ENCODE measurements at places on chromosomes 7 and 10. TPM values are rescaled to one million over a fixed set of nuclear protein-coding genes. Genes with fewer than 3 reads are reported as not detected.

GRCh38 chr10:132443605-132443982, 46.6 kb downstream of the PWWP2B start:
- no peak for DNase-seq

GRCh38 chr7:124792002-124792401, 26.4 kb upstream of the GPR37 start:
- DNase-seq, result no peak

DNA sequence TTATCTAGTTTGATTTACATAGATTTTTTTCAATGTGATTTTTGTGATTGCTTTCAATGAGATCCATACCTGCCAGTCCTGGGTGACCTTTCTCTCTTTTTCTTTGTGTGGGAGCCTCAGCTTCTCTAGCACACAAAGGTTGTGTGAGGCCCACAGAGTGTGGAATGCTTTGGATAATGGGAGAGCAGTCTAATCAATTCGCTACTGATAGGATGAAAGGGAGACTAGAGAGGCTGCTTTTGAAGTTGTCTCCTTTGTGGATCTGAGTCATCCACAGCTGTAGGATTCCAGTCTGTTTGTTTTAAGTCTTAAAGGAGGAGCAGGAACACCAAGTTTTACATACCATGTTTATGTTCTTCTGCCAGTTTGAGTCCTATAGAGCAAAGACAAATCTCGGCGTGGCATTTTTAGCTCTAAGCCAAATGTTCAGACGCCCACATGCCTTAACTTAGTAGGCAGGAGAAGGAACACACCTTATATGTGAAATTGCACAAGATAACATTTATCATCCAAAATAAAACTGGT, 330.0 kb downstream of the ARL4A start:
- no peak for DNase-seq

GRCh38 chr7:18505870-18506460, 10.4 kb downstream of the HDAC9 start:
- no peak for DNase-seq

Gene HDAC9
- 52.9 TPM for total RNA-seq

Gene EPHA1
- total RNA-seq, result not detected
